Stimulated activated CD4-positive, alpha-beta T cell treated with anti-CD3 and anti-CD28 coated beads, Interleukin-2, amount 100 ng/mL, for 4 hours (primary cell): ENCODE measurements at places on chromosomes 13 and 19.

DNA sequence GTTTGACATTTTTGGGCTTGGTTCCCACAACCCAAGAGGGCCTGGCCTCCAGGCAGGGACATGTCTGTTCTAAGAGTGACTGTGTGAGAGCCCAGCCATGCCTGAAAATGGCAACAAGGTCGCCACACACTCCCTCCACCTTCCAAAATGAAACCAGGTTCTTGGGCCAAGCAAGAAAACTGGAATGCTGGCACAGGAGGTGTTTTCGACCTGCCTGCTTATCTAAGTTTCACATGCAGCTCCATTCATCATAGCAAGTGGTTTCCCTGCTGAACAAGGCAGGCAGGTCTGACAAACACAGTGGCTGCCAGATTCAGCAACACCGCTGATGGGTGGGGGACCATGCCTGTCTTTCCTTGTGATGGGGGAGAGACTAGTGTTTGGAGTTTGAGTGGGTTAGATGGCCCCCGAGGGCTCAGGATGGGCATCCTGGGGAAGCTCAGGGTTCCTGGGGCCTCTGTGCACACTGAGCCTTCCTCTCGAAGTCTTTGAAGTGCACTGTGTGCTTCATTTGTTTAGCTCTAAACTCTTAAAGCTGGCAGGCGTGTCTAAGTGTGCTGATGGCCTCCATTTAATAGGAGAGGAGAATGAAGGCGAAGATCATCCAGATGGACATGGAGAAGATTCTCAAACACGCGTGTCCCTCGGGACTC lies 17.9 kb upstream of the GAS6 start:
- DNase-seq, result no peak

DNA sequence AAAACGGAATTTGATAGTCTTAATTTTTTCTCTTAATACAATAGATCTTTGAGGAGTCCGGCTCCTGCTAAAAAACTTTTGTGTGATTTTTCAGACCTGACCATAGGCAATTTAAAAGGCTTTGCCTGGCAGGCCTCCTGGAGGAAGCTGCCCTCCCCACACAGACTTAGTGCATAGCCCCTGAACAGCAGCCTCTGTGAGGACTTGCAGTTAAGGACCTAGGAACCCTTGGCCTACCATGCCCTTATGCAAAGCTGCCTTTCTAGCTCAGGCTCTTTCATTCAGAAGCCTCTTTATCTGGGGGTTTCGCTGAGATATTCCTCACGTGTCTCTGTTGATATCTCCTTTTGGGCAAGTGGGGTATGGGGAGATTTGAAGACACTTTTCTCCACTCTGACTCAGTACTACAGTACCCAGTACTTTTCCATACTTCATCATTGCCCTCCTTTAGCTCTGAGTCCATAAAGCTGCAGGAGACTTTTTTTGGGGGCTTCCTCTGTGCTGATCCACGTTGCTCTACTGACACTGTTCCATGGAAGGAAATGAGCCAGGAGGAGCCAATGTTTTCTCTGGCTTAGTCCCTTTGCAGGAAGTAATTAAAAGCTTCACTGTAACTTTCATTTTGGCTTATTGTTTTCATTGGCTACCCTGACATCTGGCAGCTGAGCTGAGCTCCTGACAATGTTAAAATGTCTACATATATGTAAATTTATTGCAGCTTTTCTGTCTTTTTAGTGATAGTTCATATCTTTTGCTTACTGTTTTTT lies 283.1 kb downstream of the TDRD3 start:
- DNase-seq, result no peak

- no peak for DNase-seq
Observed at GRCh38 chr19:38057959-38058690, 151.1 kb downstream of the SIPA1L3 start.

DNA sequence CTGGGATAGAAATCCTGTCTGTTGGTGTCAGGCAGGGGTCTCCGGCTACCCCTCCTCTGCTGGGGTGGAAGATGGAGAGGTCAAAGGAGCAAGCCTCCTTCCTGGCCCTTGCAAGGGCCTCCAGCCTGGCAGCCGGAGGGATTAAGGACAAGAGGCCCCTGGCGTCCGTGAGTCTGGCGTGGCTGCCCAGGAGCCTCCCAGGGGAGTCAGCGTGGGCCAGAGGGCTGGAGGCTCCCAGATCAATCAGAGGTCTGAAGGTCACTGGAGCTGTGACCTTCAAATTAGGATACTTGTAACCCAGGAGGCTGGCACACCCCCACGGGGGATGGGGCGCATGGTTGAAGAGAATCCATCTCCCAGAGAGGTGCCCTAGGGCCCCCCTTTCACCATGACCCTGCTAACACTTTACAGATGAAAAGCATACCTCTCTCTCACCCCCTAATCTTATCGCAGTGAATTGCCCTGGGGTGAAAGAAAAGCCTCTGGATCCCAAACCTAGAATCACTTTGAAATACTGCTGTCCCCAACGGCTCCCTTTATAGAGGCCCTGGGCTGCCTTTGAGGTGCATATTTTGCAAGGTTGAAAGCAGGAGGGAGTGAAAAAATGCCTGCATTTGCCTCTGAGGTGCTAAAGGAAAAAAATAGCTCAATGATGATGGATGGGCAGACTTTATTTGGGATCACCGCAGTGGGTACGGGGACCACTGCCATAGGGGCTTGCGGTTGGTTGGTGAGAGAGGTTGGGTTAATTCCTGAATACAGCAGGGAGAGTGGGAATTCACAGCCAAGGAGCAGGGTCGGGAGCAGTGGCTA lies 44.9 kb upstream of the PEG3 start:
- no peak for DNase-seq

DNA sequence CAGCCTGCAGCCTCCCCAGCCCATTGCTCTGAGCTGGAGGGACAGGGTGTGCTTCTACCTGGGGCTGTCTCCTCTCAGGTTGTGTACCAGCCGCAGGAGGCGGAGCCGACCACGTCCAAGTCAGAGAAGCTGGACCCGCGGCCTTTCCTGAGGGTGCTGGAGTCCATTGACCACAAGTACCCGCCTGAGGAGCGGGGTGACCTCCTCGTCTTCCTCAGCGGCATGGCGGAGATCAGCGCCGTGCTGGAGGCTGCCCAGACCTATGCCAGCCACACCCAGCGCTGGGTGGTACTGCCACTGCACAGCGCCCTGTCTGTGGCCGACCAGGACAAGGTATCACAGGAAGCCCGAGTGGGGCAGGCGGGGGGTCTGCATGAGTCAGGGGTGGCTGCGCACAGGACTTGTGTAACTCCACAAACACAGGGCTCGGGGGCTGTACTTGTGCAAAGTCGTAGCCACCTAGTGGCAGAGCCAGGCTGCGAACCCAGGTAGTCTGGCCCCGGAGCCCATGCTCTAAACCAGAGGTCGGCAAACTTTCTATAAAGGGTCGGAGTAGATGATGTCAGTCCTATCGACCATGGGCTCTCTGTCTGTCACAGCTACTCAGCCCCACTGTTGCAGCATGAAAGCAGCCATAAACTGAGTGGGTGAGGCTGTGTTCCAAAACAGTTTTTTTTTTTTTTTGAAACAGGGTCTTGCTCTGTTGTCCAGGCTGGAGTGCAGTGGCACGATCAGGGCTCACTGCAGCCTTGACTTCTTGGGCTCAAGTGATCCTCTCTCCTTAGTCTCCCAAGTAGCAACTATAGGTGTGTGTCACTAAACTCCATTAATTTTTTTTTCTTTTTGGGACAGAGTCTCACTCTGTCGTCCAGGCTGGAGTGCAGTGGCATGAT lies 8.9 kb downstream of the DHX34 start:
- no peak for DNase-seq

DNA sequence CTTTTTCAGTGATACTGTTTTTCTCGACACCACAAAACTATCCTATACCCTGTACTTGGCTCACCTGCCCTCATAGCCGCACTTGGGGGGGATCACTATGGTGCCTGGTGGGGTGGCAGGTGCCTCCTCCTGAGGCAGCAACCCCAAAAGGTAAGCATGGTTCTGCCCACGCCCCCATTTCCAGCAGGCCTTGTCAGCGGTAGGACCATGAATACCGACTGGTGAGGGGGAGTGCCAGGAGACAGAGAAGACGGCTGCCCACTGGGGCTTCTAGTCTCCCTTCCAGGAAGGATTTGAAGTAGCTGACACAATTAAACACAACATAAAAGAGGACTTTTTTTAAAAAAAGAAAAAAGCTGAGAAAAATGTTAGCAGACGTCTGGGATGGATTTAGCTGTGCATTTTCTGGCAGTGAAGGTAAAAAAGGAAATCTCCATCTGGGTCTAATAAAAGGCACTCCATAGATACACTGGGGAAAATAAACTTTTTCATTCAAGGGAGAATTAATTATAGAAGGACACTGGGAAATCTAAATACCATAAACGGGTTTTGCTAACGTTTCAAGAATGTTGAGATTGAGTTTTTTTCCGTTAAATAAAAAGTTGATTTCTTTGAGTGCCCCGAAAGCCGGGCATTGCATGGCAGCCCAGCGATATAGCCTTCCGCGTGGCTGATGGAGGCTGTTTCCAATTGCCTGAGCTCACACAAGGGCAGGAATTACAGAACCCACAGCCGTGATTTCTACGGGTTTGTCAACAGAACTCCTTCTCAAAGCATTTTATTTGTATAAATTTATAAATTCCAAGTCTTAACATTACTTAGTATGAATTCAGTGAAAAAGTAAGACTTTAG lies 45.1 kb downstream of the ATP11A start:
- DNase-seq, result no peak

DNA sequence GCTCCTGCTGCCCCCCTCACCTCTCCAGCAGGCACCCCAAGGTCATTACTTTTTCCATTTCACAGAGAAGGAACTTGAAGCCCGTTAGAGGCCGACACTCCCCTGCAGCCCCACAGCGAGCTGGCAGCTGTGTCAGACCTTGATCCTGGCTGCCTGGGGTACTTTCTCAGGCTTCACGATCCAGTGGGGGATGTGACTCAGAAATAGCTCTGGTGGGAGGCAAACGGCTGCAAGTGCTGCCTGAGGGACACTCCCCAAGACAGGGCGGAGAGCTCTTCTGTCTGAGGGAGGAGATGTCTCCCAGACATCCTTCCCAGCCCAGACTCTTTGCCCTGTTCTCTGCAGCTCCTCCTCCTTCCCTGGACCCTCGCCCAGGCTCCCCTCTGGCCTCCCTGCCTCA lies 4.8 kb downstream of the TSKS start:
- DNase-seq, result no peak

- DNase-seq, result no peak
Observed at GRCh38 chr13:30752201-30752797, 17.0 kb downstream of the ALOX5AP start.

DNA sequence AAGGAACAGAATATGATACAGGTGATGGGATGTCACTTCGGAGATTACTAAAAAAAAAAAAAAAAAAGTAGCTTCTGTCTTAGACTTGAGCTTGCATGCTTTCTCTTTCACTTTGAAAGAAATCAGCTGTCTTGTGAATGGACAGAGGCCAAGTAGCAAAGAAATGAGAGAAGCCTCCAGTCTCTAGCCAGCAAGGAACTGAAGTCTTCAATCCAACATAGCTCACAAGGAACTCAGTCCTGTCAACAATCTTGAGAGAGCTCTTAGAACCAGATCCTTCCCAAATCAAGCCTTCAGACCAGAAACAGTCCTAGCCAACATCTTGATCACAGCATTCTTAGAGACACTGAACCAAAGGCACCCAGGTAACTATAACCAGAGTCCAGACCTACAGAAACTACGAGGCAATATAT lies 7.7 kb downstream of the N4BP2L2 start:
- no peak for DNase-seq

- DNase-seq, result no peak
Observed at GRCh38 chr19:42455086-42455485, 12.3 kb upstream of the CXCL17 start.

GRCh38 chr13:111315347-111315995 lies 5.0 kb upstream of the TEX29 start:
- no peak for DNase-seq

- DNase-seq, result no peak
Observed at GRCh38 chr13:43964698-43965458, 85.2 kb downstream of the LACC1 start.

- no peak for DNase-seq
Observed at GRCh38 chr19:7224209-7224686, 70.0 kb downstream of the INSR start.

- DNase-seq, result no peak
Observed at GRCh38 chr13:97027162-97027554, 32.9 kb upstream of the OXGR1 start.

- no peak for DNase-seq
Observed at GRCh38 chr13:93243375-93244063, 16.9 kb downstream of the GPC6 start.

GRCh38 chr13:74575729-74576125 lies 441.5 kb upstream of the KLF12 start:
- peak; percentile 7 for DNase-seq

DNA sequence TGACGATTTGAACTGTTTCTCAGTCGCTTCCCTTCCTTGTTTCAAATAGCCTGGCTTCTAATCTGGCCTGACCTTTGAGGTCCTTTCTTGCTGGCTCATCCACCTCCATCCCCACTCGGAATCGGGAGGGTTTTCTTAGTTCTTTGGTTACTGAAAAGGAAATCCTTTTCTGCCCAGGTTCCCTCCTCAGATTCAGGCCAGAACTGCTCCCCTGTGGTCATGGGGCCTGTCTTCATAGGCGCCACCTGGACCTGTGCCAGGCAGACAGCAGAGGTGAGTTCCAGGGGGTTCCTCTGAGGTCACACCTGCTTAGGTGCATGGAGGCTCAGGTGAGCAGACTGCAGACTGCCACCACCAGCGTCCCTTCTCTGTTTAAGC lies 62.4 kb downstream of the AKAP11 start:
- no peak for DNase-seq

- DNase-seq, result no peak
Observed at GRCh38 chr13:109162248-109163036, 533.0 kb downstream of the MYO16 start.

DNA sequence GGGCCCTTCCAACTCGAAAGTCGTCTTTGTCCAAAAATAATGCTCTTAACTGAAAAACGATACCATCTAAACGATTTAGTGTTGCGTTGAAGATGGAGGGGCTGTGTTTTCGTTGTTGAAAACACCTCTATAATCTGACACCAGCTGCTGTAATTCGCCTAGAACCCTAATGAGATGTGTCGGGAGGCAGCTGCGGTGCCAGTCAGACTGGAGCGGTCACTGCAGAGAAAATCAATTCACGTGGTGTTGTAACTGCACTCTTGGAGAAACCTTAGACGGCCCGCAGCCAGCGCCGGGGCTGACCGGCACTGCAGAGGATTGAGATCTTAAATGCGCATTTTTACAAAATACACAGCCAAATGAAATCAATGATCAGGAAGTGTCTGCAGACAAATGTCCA lies 339.1 kb downstream of the ZNF536 start:
- no peak for DNase-seq

DNA sequence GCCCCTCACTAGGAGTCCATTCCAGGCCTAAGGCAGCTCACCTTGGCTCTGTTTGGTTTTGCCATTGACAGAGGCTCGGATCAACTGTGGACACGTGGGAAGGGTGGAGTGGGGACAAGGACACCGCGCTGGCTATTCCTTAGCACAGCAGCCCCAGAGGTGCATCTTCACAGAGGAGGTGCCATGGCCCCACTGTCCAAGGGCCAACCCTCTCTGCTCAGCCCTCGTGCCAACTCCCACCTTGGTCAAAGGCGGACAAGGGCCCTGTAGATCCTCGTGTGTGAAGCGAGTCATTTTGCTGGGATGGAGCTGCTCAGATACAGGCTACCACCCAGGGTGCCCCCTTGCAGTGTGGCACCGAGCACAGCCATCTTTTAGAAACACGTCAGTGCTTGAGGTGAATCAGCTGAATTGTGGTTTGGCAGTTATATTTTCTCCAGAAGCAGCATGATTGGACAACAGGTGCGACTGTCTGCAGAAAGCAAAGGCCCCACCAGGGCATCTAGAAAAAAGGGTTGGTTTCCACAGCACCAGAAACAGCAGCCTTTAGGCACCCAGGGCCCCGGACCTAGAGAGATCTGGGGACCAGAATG lies 192.1 kb upstream of the GPR12 start:
- no peak for DNase-seq

- no peak for DNase-seq
Observed at GRCh38 chr19:18660051-18660910, 23.2 kb upstream of the CRTC1 start.

GRCh38 chr19:31963746-31964145 lies 381.7 kb upstream of the ZNF507 start:
- no peak for DNase-seq
